ENCODE measurements at places on chromosomes 5 and 9.
A peak's percentile ranks its signal among the peaks of the same experiment; 100 is the strongest.

- DNase-seq = no peak
These were observed 73.0 kb upstream of the STARD4 start for GRCh38 chr5:111585291-111585690.

DNA sequence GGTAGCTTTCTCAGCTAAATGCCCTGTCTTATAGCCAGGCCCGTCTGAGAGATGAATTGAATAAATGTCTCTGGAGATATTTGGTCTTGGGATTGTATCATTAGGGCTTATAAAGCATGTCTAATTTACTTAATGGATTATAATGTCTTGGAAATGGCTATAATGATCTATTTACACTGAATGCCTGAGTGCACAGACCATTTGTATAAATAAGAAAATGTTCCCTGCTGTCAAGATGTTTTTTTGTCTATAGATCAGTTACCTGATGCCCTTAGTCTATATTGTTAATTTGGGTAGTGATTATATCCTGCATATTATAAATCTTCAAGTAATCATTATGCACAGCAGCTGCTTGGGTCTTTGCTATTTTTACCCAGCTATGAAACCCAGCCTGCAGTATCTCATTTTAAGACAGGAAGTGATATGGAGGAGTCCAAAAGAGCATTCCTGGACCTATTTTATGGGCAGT lies 112.9 kb upstream of the ACTBL2 start:
- DNase-seq = no peak

DNA sequence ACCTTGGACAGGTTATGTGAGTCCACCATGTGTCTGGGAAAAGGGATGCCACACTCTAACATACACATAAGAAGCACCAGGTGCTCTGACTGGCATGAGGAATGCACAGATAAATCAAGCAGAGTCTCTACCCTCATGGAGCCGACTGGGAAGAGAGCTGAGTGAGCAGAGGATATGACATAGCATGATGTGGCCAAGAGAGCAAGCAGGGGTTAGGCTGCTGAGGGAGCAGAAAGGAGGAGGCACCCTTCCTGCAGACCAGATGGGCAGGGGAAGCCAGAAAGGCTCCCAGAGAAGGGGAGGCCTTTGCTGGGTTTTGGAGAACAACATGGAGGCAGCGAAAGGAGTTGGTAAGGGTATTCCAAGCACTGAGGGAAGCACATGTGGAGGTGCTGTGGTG lies 223.1 kb downstream of the GNA14 start:
- no peak for DNase-seq

DNA sequence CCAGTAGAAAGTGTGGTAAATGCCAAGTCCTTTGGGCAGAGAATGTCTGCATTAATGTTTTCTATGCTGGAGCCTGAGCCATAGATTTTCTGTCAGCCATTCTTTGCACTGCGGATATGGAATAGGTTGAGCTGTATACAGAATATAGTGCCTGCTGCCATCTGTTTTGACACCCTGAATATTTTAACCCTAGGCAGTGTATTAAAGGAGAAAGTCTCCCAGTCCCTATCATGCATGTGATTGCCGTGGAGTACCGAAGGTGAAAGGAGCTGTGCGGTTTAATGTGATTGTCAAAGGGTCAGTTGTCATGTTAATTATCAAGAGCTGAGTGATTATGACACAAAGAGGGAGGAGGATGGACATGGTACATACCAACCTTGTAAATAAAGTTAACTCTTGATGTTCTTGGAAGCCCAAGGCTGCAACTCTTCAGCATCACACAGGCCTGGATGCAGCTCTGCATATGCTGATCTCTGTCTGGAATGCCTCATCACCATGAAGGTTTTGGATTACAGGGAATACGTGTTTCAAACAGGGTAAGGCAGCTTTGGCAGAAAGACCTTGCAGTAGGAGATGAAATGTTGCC lies 247.1 kb upstream of the ELAVL2 start:
- no peak for DNase-seq

DNA sequence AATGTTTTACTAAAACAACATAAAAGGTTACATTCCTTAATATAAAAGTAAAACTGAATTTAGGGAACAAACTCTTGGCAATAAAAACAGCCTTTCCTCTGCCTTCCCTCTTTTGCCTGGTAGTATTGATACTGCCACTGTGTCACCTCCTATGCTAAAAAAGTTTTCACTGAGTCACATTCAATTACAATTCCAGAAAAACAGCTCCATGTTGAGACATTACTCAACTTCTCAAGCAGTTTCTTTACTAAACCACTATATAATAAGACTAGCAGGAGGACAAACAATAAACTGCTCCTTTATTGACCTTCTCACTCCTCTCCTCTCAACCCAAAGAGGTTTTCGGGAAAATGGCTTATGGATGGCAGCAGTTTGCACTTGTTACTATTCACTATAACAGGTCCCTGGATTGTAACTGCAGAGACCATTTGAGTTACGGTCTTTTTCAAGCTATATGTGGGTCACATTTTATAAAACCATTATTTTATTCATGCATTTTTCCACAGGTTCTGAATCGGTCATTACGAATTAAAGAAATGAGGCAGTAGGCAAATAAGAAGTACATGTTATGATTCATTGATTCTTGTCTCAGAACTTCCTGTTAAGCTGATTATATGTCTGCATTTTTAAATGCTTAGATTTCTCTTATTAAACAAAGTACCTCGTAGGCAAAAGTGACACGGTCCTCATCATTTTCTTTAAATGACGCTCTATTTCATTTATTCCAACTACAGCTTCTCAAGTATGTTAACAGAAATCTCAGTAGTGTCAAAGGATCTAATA lies 2.1 kb downstream of the ZDHHC21 start:
- DNase-seq = no peak

GRCh38 chr5:170743876-170744212 lies 39.7 kb upstream of the GABRP start:
- no peak for DNase-seq

GRCh38 chr9:129688285-129689043 lies 23.0 kb downstream of the PRRX2 start:
- no peak for DNase-seq

GRCh38 chr5:147576646-147577535 lies 67.0 kb upstream of the DPYSL3 start:
- DNase-seq = peak; percentile 21

DNA sequence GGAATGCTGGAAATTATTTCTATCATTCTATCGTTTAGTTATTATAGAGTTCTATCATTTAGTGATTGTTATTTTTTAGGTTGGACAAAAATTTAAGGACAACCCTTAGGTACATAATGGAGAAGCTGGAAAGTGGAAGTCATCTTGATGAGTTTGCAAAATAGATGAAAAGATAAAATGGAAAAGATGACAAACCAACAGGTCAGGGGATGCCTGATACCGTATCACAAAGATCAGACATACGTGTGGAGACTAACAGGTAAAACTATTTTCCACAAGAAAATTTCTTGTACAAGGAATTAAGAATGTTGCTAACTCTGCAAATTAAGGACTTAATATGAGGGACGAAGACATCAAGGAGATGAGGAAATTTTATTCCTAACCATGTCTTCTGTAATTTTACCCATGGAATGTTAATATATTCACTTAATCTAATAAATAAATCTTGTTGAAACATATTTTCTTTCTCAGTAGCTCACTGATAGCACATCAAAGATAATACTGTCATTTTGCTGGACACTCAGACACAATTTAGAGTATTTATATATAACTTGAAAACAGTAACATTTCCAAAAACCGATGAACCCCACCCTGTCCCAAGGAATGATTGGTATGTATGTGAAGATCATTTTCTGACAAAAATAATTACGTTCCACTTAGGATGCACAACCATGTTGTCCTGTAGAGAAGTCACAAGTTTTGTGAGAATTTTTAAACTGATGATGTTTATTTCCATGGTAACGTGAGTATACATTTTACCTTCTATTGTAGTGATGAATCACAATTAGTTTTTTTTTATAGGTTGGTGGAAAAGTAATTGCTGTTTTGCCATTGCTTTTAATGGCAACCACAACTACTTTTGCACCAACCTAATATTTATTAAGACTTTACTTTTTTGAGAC lies 2.6 kb downstream of the LURAP1L start:
- no peak for DNase-seq

DNA sequence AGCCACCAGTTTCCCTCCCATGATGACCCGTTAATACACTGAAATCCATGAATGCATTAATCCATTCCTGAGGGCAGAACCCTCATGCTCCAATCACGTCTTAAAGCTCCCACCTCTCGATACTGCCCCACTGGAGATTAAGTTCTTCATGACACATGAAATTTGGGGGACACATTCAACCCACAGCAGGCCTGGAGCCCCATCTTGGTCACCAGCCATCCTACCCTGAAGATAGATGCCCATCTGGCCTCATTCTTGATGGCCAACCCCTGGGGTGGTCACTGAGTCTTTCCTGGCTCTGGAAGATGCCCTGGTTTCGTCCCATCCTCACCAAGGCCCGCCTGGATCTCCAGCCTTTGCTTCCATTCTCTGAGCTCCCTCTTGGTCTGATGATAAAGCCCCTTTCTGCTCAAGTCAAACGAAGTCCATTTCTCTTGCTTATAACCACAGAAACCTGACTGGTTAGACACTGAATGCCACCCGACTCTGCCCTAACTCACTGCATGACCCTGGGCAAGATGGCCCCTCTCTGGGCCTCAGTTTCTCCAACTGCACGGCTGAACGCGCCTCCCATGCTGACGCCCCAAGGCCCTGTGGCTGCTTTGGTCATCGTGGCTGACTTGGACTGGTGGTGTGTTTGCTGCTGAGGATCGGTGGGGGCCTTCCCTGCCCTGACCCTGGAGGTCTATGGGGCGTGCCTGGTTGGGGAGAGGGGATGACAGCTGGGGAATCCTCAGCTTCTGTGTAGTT lies 138.4 kb upstream of the IER5L start:
- peak; percentile 12 for DNase-seq

- no peak for DNase-seq
These were observed 23.2 kb upstream of the RFK start for GRCh38 chr9:76417394-76417793.

DNA sequence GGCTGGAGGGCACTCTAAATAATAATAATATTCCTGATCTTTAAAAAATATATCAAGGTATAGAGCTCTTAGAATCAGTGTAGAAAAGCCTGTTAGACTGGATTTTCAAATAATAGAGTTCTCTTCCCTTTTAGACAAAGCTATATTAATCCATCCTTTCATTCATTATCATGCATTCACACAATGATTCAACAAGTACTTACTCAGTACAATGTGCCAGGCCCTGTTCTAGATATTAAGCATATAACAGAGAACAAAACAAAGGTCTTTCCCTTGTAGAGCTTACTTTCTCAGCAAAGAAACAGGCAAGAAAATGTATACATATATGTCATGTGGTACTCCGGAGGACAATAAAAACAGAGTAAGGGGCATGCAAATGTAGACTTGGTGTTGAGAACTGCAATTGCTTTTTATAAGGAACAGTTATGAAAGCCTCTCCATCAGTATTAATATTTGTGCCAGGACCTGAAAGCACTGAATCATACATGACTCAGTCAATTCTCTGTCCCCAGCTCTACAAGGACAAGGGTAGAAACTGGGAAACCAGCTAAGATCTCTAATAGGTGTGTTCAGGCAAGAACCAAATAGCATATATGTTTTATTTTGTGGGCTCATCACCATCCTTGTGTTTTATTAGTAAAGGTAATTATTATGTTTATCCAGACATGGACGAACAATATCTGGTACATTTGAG lies 72.2 kb downstream of the PIP5K1B start:
- no peak for DNase-seq

- no peak for DNase-seq
These were observed 33.3 kb downstream of the ZNF618 start for GRCh38 chr9:113909421-113909820.

- DNase-seq = no peak
These were observed 42.8 kb upstream of the PARP8 start for GRCh38 chr5:50623666-50624065.

- no peak for DNase-seq
These were observed 1034.4 kb downstream of the CDH9 start for GRCh38 chr5:26003966-26004365.

- DNase-seq = no peak
These were observed 24.5 kb upstream of the PDZD2 start for GRCh38 chr5:31614151-31615020.

DNA sequence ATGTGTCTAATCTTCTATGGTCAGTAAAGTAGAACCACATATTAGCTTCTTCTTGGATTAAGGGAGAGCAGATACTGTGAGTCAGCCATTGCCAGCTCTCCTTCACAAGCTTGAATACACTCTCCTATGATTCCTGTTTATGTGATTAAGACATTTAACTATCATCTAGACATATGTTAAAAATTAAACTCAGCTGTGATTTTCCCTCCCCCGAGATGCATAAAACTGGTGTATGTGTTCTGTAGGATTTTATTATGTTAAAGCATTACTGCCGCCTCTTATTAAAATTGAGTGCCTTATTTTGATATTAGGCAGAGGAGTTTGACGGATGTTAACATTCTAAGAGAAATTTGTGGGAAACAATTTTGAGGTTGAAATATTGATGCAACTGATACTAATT lies 114.6 kb downstream of the ACTBL2 start:
- no peak for DNase-seq

GRCh38 chr5:127450046-127450445 lies 67.4 kb upstream of the PRRC1 start:
- DNase-seq = no peak

GRCh38 chr9:91195372-91196012 lies 166.2 kb downstream of the AUH start:
- no peak for DNase-seq

- DNase-seq = no peak
These were observed 284.5 kb upstream of the PTGER4 start for GRCh38 chr5:40395251-40395650.

DNA sequence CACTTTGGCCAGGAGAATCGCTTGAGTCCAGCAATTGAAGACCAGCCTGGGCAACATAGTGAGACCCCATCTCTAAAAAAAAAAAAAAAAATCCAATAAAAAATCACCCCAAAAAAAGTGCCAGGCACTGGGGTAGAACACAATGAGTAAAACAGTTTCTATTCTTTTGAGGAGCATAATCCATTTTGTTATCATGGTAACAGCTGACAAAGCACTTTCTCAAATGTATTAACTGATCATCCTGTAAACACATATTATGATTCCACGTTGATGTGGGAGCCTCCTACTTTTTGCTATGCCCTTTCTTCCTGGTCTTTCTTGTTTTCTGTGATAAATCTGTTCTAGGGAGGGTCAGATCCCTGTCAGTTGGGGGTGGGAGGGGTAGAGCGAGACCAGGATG lies 20.7 kb upstream of the FAM13B start:
- DNase-seq = no peak

DNA sequence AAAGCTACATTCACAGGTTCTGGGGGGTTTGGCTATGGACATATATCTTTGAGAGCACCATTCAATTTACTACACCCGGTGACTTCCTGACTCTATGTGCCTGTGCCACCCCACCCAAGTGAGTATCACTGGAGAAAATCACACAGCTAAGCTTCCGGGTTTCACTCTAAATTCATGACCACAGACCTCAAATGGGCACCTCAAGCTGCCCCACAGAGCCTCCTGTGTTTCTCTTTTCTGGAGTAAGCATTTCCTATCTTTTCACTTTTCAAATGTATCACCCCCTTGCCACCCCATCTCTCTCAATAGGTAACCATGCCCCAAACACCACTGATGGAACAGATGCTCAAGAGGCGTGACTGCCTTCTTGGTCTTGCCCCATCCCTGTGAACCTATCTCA lies 49.2 kb upstream of the NEK6 start:
- no peak for DNase-seq
